ENCODE measurements at places on chromosomes 16 and 17.

DNA sequence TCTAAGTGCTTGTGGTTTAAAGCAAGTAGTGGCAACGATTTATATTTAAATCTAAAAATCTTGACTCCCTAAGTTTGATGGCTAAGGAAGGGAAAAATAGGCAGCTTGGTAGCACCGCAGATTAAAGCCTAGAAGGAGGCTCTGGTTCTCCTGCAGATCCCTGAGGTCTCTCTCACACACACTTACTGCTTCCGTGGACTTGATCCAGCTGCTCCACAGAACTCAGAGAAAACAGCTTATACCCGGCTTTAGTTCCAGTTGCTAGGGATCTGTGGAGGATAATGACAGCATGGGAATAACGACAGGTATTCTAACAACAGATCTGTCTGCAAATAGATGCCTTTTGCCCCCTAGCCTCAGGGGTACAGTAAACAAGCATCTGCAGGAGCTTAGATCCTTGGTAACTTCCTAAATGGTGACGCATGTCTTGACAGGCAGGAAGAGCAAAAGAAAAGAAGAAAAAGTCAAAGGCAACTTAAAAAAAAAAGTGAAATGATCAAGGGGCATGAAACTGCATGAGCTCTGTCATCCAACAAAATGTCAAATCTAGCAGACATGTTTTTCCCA lies 4.5 kb downstream of the WIPI1 start:
- peak; percentile 88 for DNase-seq

- DNase-seq: no peak
Measured at GRCh38 chr16:86814256-86814655, 235.9 kb downstream of the FOXL1 start.

GRCh38 chr16:66899945-66900710 lies 18.6 kb downstream of the CDH16 start:
- peak; percentile 83 for DNase-seq

DNA sequence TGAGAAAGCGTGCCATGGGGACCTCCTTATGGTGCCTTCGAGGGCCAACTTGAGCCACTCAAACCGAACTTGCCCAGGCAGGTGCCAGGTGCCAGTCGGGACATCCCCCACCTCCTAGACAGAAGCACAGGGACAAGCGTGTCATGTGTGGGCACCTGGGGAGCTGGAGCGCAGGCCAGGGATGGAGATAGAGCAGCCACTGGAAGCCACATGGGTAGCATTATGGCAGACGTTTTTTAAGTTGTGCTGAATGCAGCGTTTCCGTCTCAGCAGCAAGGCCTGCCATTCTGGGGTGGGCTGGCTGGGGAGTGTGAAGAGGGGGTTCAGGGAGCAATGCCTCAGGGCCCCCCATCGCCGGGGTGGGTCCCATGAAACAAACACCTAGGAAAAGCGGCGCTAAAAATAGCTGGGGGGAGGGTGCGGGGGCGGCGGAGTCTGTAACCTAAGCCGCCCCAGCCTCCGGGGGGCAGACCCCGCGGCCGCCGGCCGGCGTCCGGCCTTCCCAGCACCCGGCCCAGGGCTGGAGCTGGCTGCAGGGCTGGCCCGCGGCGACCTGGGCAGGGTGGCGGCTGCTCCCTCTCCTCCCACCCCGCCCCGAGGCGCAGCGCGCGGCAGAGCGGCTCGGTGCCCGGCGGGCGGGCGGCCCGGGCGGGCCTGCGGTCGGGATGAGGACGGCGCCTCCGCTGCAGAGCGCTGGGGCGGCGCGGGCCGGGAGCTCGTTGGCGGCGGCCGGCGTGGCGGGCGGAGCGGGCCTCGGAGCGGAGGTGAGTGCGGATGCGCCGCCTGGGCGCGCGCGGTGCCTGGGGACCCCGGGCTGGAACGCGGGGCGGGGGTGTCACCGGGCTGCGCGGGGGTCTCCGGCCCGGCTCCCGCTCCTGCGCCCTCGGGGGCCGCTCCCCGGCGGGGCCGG lies at the start of gene ZNF469:
TSS of gene ZNF469 (plus strand) at position 469 of the 910 bp plus-strand sequence. CDS start 44,512 bp downstream, outside the sequence.
- DNase-seq: no peak

DNA sequence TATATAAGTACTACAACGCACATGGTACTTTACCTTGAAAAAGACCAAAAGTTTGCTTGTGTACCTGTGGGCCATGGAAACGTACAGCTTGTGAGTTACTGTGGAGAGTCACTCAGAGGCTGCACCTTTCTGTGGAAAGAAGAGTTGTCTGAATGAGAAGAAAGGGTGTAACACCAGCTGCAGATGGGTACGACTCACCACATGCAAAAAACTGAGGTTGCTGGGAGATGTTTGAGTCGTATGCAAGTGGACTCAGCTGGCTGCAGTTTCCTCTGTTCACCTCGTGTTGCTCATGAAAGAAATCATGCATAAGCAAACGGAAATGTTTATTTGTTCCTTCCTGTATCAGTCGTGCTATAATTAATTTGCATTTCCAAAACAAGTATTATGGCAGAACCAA lies 22.4 kb upstream of the DYNLRB2 start:
- DNase-seq: peak; percentile 59

Data from islet precursor cell (in vitro differentiated cells).